ENCODE measurements at places on chromosomes 1 and 21. TPM values are rescaled to one million over a fixed set of nuclear protein-coding genes. Genes with fewer than 3 reads are reported as not detected.

Gene SPRR2A
- total RNA-seq, result not detected

DNA sequence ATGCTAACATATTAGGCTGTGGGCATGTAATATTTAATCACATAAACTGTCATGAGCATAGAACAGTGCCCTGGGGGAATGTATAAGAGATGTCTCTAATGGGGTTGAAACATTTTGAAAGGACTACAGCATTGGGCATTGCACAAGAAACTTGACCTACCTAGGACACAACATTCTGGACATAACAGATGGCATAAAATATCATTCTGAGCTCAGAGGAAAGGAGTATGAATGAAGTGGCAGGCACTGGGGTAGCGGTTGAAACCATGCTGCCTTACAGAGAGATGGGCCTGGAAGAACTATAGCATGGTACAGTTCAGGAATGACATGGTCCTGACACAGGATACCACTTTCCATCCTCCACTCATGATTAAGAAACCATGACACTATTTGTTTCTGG, 69.0 kb downstream of the LPAR3 start:
- no peak for DNase-seq
- H3K4me3 ChIP-seq, result no peak overlapping the region
- H3K36me3 ChIP-seq, result no peaks in the 10 kb centered on the region
- no peak overlapping the region for H3K27ac ChIP-seq

GRCh38 chr1:72526926-72527325, 244.6 kb upstream of the NEGR1 start:
- no peaks in the 10 kb centered on the region for H3K36me3 ChIP-seq
- H3K27me3 ChIP-seq, result no peaks in the 10 kb centered on the region
- H3K27ac ChIP-seq, result no peak overlapping the region
- no peak for DNase-seq

Gene MORC3
- total RNA-seq, result 33.3 TPM

Gene ACTL8
- total RNA-seq, result not detected

All from hepatocyte (in vitro differentiated cells).